ENCODE measurements at places on chromosomes 6 and 20.

GRCh38 chr6:109242925-109243324, 139.3 kb downstream of the CD164 start:
- no peak for DNase-seq

- no peak for DNase-seq
Observed at GRCh38 chr6:22899426-22899825, 330.1 kb downstream of the HDGFL1 start.

- no peak for DNase-seq
Observed at GRCh38 chr20:40282941-40283340, 406.1 kb downstream of the MAFB start.

DNA sequence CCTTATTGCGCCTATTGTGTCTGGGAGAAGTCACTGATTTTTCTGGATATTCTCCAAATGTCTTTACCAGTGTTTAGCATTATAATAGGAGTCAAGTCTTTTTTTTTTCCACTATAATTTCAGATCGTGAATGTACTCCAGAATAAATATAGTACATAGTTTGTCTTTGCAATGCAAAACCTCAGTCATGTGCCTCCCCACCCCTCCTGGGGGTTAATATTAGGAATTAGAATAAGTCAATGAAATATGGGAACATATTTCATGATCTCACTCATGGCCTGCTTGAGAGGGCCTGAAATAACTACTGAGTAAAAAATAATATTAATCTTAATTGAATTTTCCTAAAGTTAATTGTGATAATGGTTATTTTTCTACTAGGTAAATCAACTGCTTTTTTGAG, 79.0 kb upstream of the TMEM170B start:
- DNase-seq, result no peak

- DNase-seq, result no peak
Observed at GRCh38 chr6:372336-372911, 19.1 kb upstream of the IRF4 start.

All from body of pancreas (tissue), 4 donors.